Activated CD4-positive, alpha-beta T cell treated with anti-CD3 and anti-CD28 coated beads, Interleukin-2, amount 50 U/mL, for 24 hours (primary cell): ENCODE measurements at places on chromosomes 2 and 18.

DNA sequence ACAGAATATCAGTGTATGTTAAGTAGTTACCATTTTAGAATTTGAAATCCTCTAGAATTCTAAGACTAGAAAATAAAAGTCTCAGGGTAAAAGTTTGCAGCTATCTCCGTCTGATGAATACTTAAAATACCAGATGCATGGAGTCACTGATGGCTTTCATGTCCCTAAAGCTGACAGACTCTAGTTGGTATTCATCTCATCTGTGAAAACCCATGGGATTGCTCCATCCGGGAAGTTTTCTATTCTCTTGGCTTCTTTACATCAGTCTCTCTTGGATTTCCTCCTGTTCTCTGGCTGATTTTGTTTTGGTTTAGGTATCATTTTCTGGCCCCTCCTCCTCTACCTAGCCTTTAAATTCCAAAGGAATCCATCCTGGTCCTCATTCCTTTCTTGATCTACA is 465.6 kb upstream of the POU3F3 start:
- DNase-seq: no peak

DNA sequence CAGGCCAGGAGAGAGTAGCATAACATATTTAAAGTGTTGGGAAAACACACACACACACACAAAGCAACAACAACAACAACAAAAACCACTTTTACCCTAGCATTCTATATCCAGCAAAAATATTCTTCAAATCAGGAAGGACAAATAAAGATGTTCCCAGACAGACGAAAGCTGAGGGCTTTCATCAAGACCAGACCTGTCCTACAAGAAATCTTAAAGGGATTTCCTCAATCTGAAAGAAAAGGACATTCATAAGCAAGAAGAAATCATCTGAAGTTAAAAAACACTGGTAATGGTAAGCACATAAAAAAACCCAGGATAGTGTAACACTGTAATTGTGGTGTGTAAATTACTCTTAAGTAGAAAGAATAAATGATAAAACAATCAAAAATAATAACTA is 22.7 kb upstream of the BAZ2B start:
- DNase-seq: no peak

GRCh38 chr2:75688196-75688595 is 22.5 kb downstream of the GCFC2 start:
- no peak for DNase-seq

GRCh38 chr18:78660311-78660710 is 319.3 kb upstream of the SALL3 start:
- no peak for DNase-seq

DNA sequence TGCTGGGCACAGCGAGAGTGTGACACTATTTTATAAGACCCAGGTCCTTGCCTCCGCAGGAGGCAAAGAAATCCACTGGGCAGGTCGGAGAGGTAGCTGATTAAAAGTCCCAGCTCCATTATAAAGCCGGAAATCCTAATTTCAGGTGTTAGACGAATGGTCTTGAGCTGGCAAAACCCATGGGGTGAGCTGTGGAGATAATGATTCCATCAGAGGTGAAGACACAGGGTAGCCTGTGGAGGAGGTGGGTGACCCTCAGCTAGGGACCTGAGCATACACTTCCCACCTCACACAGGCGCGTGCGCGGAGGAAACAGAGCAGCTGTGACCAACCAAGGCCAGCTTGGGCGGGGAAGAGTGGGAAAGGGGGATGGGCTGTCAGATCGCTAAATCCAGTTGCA is 201.7 kb upstream of the CXCR4 start:
- no peak for DNase-seq

- no peak for DNase-seq
These were observed 27.9 kb downstream of the KIAA1328 start for GRCh38 chr18:36856815-36857214.

DNA sequence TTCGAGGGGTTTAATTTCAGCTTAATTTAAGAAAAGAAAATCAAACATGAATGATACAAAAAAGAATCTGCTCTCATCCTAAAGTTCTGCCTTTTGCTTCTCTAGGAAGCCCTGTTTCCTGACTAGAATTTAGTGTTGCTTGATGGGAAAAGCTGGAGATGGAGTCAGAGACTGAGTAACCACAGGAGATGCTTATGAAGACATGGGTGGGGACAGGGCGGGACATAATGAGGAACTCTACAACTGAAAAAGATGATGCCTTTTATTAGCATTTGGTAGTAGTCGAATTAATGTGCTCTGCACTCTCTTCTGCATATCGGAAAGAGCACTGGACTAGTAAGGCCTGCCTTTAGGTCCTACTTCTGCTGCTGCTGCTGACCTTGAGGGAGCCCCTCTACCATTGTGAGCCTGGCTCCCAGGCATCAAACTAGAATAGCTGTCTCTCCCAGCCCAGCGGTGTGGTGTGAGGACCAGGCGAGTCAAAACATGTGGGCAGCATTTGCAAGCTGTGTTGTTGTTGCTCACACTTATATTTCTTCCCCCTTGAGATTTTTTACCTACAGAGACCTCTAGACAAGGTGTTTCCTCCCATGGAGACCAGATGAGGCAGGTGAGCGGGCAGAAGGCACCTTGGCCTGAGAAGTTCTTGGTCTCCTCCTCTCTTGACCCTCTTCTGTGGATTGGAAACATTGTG is 61.5 kb downstream of the INPP4A start:
- DNase-seq: no peak

DNA sequence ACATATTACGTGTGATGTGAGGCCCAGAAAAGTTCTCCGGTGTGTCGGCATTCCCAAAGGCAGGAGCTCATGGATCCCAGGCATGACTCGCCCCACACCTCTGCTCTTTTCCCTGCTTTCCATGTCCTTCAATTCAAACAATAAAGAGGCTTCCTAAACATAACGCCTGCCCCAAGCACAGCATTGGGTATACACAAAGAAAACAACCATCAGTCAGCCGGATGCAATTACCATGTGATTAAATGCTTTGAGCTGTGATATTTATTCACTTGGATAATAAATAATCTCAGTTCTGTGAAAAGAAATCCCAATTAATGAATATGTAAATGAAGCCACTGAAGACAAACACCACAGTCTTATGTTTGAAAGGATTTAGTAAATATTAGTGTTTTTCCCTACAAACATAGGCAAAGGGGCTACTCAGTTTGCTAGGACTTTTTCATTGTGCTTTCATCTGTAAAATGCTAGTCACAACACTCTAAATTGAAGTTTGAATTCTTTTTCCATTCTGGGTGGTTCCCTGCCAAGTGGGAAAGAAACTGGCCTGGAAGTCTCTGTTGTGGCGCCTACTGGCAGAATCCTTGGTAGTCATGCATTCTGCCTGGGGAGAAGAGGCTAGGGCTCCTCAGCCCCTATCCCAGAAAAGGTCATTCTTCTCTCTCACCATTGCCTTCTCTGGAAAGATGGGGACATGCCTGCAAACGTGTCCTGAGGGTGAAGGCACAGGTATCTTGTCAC is 144.7 kb downstream of the COL6A3 start:
- DNase-seq: no peak

DNA sequence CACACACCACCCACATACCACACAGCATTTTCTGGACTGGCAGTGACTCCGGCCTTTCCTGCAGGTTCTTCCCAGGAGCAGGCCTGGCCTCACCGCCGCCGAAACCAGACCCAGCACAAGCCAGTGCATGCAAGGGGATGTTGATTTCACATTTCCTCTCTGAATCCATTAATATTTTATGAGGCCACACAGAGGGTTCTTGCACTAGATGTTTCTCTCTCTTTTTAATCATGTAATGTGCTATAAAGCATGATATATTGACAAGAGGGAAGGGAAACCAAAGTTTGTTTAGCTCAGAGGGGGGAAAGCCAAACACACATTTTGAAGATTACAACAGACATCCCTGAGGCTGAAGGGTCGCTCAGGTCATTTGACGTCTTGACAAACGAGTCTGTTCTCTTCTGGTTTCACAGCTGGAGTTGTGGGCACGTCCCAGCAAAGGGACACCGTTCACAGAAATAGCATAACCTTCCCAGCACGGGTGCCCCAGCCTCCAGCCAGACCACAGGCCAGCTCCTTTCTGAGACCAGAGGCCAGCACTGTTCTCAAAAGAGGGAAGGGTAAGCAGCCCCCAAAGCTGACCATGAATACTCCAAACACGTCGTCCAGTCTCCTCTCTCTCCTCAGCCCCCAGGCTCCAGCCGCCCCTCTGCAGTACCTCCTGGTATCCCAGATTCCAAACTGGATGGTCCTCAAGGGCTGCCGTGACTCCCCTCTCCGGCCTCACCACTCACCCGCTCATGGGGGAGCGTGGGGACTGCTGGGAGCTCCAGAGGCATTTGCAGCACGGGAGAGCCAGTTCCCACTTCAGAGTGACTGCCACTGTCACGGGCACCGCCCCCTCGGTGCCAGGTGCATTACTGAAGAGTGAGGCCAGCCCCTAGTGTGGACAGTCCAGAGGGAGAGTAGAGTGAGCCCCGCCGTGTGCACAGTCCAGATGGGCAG is 340.3 kb upstream of the SALL3 start:
- DNase-seq: no peak

DNA sequence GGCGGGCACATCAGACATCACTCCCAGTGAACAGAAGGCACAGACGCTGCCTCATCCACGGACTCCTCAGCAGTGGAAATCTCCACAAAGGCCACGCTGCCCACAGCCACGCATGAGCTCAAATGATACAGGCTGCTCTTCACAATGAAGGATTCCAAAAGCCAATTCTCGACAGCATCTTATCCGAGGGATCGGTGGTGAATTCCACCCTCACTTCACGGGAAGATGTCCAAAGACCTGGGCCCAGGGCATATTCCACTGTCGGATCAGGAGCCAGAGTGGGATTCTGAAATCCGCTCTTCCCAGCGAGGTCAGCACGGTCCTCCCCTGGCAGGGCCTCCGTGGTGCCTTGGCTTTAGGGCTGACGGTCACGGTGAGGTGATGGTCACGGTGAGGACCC is 55.8 kb downstream of the EIPR1 start:
- DNase-seq: no peak

DNA sequence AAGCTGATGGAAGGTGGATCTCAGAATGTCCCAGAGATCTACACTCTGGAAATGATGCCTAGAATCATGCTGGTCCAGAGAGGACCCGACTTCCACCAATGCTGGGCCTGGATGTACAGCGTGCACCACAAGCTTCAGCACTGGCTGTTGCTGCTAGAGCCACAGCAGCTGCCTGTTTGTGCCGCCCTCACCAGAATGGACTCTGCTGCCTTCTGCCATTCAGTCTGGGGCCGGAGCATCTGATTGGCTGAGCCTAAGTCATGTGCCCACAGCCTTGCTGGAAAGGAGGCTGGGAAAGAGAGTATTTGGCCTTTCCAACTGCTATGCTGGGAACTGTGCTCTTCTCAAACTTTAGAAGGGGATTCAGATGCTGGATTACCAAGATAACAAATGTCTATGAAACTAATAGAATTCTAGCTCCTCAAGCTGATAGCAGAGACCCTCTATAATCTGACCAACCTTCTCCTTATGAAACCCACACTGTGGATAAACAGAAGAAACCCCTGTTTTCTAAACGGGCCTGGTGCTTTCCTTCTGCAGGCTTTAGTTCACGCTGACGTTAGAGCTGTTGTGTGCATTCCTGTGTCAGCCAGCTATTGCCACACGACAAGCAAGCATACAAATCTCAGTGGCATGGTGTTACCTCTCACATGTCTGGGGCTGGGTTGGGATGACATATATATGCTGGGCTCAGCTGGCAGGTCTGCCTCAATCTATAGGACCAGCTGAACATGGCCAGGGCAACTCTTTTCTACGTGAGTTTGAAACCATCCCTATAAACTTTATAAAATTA is 4.1 kb upstream of the LOXHD1 start:
- DNase-seq: no peak

GRCh38 chr2:170533156-170533555 is 182.0 kb upstream of the SP5 start:
- DNase-seq: no peak

DNA sequence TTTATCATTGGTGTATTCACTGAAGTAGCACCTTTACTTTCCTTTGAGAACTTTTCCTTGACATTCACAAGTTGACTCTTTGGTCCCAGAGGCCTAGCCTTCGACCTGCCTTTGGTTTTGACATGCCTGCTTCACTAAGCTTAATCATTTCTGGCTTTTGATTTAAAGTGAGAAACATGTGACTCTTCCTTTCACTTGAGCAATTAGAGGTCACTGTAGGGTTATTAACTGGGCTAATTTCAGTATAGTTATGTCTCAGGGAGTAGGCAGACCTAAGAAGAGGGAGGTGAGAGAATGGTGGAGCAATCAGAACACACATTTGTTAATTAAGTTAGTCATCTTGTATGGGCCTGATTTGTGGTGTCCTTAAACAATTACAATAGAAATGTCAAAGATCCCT is 1040.7 kb upstream of the SLC39A10 start:
- DNase-seq: no peak

- no peak for DNase-seq
These were observed 272.8 kb downstream of the RND3 start for GRCh38 chr2:150214626-150215025.

GRCh38 chr2:127558911-127559310 is 23.4 kb downstream of the MYO7B start:
- DNase-seq: no peak

- DNase-seq: no peak
These were observed 834.4 kb upstream of the NRXN1 start for GRCh38 chr2:51866361-51866760.

GRCh38 chr2:218273908-218274249 is 3.6 kb downstream of the PNKD start:
- DNase-seq: no peak

GRCh38 chr2:4995466-4995865 is 696.7 kb upstream of the SOX11 start:
- DNase-seq: no peak

DNA sequence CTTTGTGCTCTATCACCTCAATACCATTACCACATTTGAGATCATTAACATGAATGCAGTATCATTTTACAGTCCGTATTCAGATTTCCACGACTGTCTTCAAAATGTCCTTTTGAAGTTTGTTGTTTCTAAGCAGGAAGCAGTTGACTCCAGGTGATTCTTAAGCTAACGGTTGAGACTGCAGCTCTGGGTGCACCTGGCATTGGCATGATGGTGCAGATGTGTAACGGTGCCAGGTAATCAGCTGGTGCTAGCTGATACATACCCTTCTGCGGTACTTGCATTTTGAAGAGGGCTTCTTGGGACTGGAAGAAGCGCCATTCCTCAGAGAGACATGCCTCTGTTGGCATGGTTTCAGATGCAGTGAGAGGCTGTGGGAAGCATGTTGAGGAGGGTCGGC is 19.5 kb downstream of the SIGLEC15 start:
- no peak for DNase-seq

DNA sequence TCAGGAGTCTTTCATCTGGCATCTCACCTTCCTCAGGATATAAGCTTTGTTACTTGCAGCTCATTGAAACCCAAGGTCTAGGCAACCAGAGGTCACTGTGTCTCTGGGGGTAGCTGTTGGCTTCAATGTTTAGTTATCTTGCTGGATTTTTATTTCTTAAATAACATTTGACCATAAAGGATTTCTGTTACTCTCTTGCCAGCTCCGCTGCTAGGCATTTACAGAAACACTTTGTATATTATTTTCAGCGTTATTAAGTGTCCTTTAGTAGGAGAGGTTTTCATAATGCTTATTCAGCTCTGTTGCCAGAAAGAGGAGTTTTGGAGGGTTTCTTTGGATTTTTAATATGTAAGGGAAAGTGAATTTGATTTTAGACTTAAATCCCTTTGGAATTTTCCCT is 61.4 kb downstream of the QPCT start:
- no peak for DNase-seq

- DNase-seq: no peak
These were observed 116.0 kb downstream of the ZEB2 start for GRCh38 chr2:144403933-144404332.
